Testis (tissue), 5 donors: ENCODE measurements at places on chromosomes 1 and 21. TPM values are rescaled to one million over a fixed set of nuclear protein-coding genes. Genes with fewer than 3 reads are reported as not detected.

The PLPP3 gene
- total RNA-seq = 103 TPM

The SERTAD4 gene
- 1.1 TPM for total RNA-seq

The S100A16 gene
- total RNA-seq = 158 TPM

The SLC37A1 gene
- total RNA-seq = 22.6 TPM

The PGBD5 gene
- 14.3 TPM for total RNA-seq

The ASPM gene
- total RNA-seq = 13.4 TPM

The HAO2 gene
- total RNA-seq = not detected

The ZNF687 gene
- total RNA-seq = 39.9 TPM

The OR2G3 gene
- total RNA-seq = not detected

The CLCNKB gene
- total RNA-seq = 4.2 TPM

The SPATA1 gene
- 17.6 TPM for total RNA-seq

The SLC66A1 gene
- 61.1 TPM for total RNA-seq

The C1orf94 gene
- 17.9 TPM for total RNA-seq
